Suprapubic skin (tissue), 4 donors: ENCODE measurements at places on chromosomes 2 and 18.

DNA sequence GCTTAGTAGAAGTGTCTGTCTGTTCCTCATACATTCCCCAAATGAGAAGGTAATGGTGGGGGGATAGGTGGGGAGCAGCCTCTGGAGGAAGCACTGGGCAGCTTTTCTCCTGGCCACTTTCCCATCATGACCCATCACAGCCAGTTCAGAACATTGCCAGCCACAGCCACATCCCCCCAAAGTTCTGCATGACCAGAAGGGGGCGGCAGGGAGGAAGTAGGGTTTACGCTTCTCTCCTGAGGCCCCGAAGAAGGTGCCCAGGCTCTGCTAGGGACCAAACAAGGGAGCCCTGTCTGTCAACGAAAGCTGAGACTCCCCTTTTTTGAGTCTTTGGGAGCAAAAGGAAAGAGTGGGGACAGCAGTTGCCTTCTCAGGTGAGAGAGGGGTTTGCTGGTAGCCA lies 7.7 kb downstream of the IGFBP5 start:
- DNase-seq: no peak

- DNase-seq: no peak
Measured at GRCh38 chr2:130371723-130372054, 15.8 kb downstream of the PTPN18 start.

DNA sequence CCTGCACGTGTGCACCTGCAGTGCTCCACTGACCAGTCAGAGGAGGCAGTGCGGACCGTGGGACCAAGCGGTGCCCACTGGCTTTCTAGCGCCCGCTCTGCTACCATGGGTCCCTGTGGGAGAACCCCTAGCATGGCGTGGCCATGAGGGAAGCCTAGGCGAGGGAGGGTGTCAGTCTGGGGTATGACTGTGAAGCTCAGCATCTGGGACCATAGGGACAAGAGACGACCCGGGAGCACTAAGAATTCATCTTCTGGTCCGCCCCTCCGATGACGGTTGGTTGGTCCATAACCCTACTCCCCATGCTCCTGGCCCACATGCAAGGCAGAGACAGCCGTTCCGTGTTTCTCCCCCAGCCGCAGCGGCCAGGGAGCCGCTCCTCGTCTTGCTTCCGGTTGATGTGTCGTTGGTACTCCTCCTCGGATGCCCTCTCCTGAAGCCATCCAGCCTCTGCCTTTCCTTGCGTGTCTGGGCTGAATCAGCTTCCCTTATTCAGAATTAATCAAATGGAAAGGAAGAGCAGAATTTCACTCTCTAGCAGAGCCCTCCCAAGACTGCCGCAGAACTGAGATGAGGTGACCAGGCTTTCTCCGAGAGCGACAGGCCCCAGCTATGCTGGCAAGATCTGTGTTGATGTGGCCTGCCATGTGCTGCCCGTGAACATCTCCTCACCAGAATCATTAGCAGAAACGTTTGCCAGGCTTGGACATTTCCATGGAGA lies 23.0 kb downstream of the COX7A2L start:
- no peak for DNase-seq

DNA sequence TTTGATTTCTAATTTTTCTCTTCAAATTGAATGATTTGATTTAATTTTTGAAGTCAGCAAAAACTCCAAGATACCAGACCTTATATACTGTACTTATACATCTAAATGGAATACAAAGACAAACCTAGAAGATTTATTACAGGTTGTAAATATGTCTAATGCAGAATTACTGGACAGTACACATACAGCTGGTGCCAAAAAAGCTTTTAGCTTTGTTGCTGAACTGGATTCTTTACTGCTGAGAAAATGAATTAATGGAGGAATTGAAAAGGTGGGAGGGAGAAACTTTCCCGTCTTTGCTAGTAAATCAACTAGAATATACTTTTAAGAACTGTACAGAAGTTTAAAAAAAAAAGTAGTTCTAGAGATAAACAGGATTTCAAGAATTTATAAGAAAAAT lies 17.5 kb downstream of the C1D start:
- no peak for DNase-seq

DNA sequence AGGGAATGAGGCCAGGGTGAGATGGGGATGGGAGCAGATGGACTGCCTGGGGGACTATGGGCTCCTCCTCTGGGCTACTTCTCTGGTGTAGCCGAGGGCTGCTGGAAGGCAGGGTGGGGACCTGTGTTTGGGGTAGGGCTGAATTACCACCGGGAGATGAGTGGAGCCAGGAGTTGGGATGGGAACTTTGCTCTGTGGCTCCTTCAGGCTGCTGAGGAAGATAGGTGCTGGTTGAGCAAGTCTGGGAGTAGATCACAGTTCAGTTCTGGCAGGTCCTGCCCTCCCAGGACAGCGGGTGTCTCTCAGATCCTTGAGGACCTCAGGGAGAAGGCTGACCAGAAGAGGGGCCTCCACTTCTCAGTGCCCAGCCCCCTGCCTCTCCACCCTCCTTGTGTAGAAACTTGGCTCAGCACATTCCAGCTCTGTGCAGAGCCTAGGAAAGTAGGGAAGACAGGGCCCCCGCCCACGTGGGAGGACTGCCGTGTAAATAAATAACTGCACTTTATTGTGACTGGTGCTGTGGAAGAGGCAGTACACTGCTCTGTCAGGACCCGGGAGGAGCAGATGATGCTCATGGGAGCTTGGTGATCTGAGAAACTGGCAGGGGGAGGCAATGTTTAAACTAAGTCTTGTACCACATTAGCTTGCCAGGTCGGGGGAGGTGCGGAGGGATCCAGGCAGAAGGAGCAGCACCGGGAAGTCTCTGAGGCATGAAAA lies 15.3 kb downstream of the TET3 start:
- DNase-seq: peak; percentile 72

DNA sequence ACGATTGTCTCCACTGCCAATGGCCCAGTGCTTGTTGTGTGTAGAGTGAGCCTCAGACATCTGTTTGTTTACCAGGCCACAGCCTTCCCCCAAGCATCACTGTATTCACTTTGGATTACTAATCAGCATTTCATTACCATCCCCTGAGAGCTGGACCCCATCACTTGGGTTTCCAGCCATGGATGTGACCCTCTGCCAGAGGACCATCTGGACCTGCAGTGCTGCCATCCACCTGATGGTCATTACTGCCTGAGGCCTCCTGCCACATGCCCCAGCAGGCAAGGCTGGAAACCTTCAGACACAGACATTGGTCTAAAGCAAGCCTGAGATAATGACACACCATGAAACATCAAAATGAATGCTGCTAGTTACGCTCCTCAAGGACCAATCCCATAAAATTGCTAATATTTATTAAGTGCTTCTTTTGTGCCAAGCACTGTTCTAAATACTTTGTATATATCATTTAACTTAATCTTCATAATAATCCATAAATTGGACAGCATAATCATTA lies 2096.3 kb upstream of the CELF4 start:
- DNase-seq: no peak

GRCh38 chr2:202736826-202737225 lies 102.1 kb downstream of the FAM117B start:
- DNase-seq: no peak

- no peak for DNase-seq
Measured at GRCh38 chr2:35114765-35115164, 1240.8 kb upstream of the CRIM1 start.

GRCh38 chr18:73340135-73340977 lies 472.6 kb upstream of the NETO1 start:
- DNase-seq: no peak

- DNase-seq: no peak
Measured at GRCh38 chr2:236169151-236169721, 1.1 kb upstream of the GBX2 start.

GRCh38 chr2:1563943-1564891 lies 151.0 kb downstream of the TPO start:
- DNase-seq: no peak

GRCh38 chr2:72892506-72893173 lies 5.4 kb downstream of the SPR start:
- DNase-seq: no peak

GRCh38 chr2:47509250-47509649 lies 106.3 kb downstream of the MSH2 start:
- DNase-seq: no peak

DNA sequence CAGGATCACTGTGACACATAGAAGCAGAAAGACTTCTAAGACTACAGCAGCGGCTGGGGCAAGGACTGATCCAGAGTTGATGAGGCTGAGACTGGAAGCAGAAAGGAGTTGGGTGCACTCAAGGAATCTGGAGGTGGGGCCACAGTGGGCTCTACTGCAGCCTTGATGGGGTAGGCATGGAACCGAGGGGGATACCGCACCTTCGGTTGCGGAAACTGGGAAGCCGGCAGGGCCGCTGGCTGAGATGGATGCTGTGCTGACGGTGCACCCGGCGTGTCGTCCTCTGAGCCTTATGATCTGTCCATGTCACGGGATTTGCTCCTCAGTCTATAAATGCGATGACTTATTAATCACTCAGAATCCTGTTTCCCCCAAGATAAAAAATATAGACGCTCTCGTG lies 473.5 kb upstream of the MYT1L start:
- no peak for DNase-seq

GRCh38 chr2:95388856-95389244 lies 13.7 kb upstream of the FAHD2A start:
- no peak for DNase-seq

- no peak for DNase-seq
Measured at GRCh38 chr2:226580403-226580802, 219.2 kb downstream of the IRS1 start.

- no peak for DNase-seq
Measured at GRCh38 chr18:33580546-33580945, 2.5 kb downstream of the ASXL3 start.

DNA sequence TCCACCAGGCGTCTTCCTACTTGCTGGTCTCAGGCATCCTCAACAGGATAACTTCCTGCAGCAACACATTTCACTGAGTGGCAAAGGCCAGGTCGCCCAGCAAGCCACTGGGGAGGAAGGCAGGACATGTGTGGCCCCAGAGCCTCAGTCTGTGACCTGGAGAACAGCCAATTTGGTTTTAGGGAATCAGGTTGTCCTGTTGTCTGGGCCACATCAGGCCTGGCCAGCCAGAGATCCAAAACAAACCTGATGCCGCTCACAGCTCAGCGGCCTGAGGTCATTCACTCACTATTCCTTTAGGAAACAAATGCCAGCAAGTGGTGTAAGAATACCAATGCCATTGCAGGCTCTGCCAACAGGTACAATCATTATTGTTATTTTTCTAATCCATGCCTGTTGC lies 210.7 kb downstream of the VAPA start:
- DNase-seq: no peak

DNA sequence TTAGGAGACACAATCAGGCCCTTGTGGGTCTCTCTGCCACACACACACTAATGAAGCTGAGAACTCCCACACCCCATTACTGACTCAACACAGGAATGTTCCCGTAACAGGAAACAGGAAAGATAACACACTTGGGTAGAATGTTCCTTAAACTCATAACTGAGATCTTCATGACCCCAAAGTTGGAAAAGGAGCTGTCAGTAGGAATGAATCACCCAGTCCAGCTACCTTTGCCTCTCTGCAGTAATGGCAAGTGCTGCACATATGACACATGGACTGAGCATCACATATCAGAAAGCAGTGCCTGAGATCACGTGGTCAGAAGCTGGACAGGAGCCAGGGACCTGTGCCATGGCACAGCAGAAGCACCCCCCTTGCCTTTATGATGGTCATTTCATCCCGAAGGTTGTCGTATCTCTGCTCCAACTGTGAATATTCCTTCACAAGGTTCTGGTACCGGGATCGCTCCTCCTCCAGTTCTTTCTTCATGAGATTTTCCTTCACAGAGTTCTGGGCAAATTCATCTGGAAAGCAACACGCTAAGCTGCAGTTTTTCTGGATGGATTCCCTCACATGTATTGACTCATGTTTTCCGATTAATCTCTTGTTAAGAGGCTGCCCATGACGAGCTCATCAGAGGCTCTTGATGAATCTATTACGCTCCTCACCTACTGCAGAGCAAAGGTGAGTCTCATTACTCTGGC lies 65.4 kb upstream of the ACAA2 start:
- no peak for DNase-seq

- DNase-seq: peak; percentile 78
Measured at GRCh38 chr2:72137498-72138010, 10.1 kb downstream of the CYP26B1 start.

DNA sequence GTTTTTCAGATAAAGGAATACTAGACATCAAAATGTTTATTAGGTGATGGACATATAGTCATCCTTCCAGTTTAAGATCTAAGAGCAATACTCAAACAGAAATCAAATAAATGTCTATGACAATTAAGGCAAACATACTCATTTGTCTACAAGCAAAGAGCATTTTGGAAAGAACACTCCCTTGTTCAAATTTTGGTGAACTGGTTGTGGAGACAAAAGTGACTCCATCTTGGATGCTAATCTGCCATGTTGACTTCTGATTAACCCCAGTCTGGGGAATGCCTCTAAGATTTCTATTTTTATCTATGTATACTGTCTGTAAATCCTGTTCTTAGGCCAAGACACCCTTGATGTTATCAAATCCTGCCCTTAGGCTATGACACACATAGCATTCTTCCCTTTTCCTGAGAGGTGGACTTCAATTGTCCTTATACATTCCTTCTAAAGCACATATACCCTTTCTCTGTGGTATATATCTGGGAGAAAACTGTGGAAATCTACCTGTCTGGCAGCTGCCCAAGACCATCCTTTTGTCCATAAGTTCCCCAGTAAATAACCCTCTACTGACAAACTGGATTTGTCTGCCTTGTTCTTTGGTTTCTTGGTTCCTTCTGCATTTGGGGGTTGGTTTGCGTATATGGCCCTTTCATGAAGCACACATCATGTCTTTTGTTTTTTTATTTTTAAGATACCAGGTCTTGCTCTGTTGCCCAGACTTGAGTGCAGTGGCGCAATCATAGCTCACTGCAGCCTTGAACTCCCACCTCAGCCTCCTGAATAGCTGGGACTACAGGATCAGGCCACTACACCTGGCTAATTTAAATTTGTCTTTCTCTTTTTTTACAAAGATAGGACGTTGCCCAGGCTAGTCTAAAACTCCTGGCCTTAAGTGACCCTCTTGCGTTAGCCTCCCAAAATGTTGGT lies 12.5 kb upstream of the PLEKHM3 start:
- DNase-seq: no peak

GRCh38 chr18:12283666-12284065 lies 24.4 kb upstream of the TUBB6 start:
- DNase-seq: no peak

GRCh38 chr2:238495422-238495821 lies 68.7 kb downstream of the ASB1 start:
- DNase-seq: peak; percentile 12

GRCh38 chr2:84832772-84833461 lies 48.0 kb downstream of the TRABD2A start:
- no peak for DNase-seq

DNA sequence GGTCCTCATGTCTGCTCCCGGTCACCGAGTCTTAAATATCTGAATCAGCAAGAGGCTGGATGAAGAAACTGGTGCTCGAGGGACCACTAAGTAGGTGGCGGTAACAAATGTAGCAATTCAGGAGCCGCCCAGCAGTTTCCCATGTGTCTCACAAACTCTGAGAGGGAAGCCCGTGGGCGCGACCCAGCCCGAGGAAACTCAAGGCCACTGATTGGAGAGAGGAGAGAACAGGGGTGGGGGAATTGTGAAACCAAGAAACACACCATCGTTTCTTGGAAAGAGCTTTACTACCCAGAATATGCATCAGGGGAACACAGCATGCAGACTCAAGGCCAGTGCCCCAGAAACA lies 10.8 kb downstream of the MLPH start:
- peak; percentile 91 for DNase-seq

GRCh38 chr18:34847408-34847807 lies 137.3 kb downstream of the DTNA start:
- DNase-seq: no peak
